SK-MEL-5 (cell line): ENCODE measurements at places on chromosomes 3 and 15. TPM values are rescaled to one million over a fixed set of nuclear protein-coding genes. Genes with fewer than 3 reads are reported as not detected.

The ARHGAP31 gene
- total RNA-seq = 11.4 and 13.9 TPM in 2 replicates

The ANKRD63 gene
- 0.16 and 0.29 TPM in 2 replicates for total RNA-seq

The RAMAC gene
- total RNA-seq = 46.5 and 47.2 TPM in 2 replicates

The PPP1R2 gene
- 51.6 and 99.2 TPM in 2 replicates for total RNA-seq

The SMCO1 gene
- not detected in 2 replicates for total RNA-seq

The CCR5 gene
- total RNA-seq = not detected in 2 replicates

The SLC22A14 gene
- not detected in 2 replicates for total RNA-seq

The TM4SF18 gene
- 66.3 and 72.6 TPM in 2 replicates for total RNA-seq

The NXPE3 gene
- 3.0 and 5.5 TPM in 2 replicates for total RNA-seq

The TLR9 gene
- not detected in 2 replicates for total RNA-seq

The ZNF860 gene
- total RNA-seq = 3.9 and 6.1 TPM in 2 replicates
